ENCODE measurements at places on chromosomes 12 and 14.

DNA sequence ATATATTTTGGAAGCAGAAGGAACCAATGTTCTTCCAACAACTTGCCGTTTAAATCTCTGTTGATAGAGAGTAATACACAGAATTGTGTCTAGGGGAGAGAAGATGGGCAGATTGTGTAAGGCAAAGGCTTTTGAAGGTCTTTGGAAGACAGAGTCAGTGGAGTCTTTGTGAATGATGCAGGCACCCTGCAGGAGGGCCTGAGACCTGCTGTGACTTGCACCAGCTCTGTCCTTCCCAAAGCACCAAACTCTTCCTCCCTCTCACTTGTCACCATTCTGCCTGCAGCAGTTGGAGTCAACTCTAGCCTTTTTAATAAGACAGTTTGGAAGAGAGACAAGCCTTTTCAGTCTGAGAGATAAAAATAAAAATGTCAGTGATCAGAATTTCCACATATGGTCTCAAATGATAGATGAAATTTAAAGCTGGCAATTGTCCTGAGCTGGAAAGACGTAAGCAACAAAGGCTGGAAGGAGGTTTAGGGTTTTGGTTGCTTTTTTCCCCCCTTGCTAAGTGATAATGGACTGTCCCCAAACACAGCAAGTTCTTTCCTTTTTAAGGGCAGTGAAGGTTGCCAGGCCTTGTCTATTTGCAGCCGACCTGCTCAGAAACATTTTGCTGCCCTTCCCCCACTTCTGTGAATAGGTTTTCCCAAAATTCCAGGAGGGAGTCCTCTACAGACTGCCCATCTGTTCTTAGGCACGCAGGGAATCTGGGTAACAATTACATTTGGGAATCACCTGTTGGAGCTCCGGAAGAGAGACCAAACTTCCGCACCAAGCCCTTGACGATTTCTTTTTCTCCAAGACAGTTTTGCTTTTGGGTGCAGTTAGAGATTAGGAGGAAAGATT, 103.0 kb upstream of the NTF3 start:
- no peak for DNase-seq

DNA sequence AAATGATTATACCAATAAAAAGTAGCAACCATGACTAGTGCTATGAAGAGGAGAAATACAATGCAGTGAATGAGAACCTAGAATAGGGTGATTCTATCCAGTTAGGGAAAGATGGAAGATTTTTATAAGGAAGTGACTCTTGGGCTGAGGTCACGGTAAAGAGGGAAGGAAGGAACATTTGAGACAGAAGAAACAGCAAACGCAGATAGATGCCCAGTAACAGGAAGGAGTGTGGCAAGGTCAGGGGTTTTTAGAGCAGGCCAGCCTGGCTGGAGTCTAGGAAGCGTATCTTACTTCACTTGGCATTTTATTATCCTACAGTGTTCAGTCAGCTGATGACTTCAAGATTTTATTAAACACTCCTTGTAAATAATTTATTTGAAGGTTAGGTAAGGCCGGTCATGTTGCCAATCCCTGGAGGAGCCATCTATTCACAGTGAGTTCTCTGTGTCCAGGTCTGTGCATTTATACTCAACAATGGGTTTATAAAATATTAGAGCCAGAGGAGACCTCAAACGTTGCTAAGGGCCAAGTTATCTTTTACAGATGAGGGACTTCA, 170.6 kb downstream of the PRKCH start:
- DNase-seq = no peak

DNA sequence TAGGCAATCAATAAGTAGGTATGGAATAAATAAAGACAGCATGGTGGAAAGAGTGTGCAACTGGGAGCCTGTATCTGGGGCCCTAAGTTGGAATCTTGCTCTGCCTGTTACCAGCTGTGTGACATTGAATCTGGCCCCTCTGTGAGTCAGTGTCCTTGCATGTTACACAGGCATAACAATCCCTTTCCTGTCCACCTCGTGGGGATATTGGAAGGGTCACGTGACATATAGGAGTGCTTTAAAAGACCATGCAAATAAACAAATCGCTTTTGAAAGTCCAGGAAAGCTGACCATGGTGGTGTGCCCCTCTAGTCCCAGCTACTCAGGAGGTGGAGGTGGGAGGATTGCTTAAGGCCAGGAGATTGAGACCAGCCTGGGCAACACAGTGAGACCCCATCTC, 51.1 kb upstream of the VRK1 start:
- no peak for DNase-seq

GRCh38 chr12:68121143-68121542, 38.4 kb downstream of the IFNG start:
- no peak for DNase-seq

DNA sequence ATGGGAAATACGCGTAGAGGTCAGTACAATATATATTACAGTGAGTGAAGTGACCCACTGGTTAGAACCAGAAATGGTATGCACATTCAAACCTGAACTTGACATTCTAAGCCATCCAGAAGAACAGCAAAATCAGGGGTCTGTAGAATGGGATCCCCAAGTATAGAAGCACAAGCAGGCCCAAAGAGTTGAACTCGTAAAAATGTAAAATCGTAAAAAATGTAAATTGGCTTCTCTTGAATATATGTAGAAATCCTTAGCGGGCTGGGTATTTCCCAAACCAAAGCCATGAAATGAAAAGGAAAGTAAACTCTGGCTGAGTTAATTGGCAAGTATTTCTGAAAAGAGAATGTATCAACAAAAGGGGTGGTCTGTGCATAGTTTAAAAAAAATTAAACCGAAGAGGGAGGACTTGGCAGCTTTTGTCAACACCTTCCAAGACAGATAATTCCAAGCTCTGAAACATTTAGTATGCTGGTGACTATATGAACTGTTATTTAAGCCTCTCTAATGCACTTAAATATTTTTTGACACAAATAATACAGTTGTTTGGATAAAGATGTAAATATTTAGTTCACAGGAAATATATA, 1505.6 kb upstream of the FLRT2 start:
- no peak for DNase-seq

All from activated CD8-positive, alpha-beta memory T cell treated with anti-CD3 and anti-CD28 coated beads for 4 hours (primary cell).